Activated CD4-positive, CD25-positive, alpha-beta regulatory T cell treated with anti-CD3 and anti-CD28 coated beads, Interleukin-2, amount 50 U/mL, for 24 hours (primary cell): ENCODE measurements at places on chromosomes 6 and 20.
A peak's percentile ranks its signal among the peaks of the same experiment; 100 is the strongest.

DNA sequence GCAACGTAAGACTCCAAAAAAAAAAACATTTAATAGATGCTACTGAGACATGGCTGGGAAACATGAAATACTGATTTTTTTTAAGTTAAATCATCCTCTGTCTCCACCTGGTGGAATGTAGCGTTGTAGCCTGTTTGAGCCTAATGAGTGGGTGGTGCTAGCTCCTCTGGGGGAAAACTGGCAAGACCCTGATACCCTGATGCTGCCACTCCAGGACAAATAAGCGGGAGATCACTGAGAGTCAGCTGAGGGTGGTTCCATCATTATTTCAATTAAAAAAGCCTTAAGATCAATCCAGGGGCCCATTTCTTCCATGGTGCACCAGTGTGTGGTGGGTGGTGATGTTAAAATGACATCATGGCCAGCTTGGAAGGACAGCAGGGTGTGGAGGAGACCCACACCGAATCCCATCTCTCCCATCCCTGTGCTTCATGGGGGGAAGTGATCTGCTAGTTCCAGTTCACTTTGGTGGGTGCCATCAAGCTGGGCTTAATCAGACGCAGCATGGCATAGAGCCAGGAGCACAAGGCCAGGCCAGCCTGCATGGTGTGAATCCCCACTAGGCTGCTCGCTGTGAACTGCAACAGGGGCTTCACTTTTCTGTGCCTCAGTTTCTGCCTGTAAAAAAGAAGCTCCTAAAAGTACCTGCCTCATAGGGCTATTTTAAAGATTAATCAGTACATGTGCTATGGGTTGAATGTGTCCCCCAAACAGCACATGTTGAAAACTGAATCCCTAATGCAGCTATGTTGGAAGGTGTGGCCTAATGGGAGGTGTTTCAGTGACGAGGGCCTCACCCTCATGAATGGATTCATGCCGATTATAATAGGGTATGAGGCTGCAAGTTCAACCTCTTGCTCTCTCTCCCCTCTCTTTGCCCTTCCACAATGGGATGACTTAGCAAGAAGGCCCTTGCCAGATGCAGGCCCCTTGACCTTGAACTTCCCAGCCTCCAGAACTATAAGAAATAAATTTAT lies 13.0 kb upstream of the MRPS10 start:
- peak; percentile 36 for ATAC-seq

GRCh38 chr6:142300758-142301650 lies 803 bp upstream of the ADGRG6 start:
- no peak for ATAC-seq

DNA sequence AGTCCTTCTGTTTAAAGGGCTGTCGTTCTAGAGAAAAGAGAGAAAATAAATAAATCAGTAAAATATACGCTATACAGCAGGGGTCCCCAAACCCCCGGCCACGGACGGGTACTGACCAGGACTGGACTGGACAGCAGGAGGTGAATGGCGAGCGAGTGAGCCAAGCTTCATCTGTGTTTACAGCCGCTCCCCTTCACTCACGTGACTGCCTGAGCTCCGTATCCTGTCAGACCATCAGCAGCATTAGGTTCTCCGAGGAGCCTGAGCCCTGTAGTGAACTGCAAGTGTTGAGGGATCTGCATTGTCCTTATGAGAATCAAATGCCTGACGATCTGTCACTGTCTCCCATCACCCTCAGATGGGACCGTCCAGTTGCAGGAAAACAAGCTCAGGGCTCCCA lies 76.5 kb downstream of the ZNF217 start:
- ATAC-seq, result no peak

DNA sequence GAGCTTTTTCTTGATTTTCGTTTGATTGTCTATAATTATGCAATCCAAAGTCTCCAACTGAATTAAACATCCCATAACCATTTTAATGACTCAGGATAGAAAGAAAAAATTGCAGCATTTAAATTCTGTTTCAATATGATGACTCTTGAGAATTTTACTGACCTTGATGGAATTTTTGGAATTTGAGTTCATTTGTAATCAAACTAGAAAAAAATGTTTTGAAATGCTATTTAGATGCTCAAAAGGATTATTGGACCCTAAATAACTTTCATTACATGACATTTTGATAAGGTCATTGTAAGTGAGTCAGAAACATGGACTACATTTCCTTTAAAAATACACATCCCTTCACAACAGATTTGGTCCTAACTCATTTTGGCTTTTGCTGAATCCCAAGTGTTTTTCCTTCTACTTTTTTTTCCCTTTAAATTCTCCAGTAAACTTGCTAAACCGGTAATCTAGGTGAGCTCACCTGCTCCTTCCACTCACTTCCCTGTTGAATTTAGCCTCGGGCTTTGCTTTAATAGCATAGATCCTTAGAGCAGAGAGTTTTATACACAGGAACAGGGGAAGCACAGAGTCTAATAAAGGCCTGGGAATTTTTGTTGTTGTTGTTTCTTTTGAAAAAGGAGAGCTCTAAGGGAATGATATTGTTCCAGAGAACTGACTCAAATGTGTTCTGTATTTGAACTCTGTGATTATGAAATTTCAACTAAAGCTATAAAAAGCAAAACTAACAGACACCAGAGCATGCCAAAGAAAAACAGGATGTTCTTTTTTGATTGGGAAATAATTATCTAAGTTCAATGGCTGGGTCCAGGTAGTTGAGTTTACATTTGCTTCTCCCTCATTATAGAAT lies 1088.2 kb upstream of the CITED2 start:
- no peak for ATAC-seq

DNA sequence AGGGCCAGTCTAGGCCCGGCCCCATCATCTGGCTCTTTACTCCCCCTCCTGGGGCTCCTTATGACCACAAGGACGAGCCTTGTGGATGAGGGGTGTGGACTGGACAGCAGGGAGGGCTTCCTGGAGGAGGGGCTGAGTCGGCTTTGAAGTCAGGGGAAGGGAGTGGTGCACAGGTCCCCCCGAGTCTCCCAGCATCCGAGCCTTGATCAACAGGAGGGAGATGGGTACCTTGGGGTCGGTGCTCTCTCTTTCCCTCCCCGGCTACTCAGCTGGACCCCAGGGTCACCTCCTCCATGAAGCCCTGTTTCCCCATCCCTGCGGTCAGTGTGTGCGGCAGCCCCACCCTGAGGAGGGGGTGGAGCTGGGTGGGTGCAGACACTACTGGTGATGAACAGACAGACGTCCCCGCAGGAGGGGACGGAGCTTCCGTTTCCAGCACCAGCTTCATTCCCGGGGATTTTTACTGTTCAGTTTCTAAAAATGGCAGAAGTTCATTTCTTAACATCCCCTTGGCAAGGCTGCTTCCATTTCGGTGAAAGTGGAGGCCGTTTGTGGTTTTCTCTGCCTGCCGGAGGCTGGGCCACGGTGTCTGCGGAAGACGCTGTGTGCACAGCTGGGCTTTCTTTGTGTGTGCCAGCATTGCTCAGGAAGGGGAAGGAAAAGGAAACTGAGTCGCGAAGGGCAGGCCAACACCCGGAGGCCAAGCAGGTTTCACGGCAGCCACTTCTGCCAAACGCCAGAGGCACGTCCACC lies 19.6 kb downstream of the NTSR1 start:
- no peak for ATAC-seq

DNA sequence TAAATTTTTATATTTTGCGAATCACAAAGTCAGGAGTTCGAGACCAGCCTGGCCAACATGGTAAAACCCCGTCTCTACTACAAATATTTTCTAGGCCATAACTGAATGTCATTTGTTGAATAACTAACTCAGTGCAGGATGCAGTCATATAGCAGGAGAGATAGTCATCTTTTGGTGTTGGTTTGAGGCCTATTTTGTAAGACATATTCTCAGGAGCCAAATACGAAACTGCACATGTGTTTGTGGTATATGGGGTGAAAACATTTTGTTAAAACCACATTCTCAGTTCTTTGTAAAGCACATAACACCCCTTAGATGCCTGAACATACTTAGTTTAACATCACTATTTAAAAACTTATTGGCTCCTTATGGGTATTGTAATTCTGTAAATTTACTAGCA lies 4.7 kb upstream of the ENPP5 start:
- ATAC-seq, result peak; percentile 43

DNA sequence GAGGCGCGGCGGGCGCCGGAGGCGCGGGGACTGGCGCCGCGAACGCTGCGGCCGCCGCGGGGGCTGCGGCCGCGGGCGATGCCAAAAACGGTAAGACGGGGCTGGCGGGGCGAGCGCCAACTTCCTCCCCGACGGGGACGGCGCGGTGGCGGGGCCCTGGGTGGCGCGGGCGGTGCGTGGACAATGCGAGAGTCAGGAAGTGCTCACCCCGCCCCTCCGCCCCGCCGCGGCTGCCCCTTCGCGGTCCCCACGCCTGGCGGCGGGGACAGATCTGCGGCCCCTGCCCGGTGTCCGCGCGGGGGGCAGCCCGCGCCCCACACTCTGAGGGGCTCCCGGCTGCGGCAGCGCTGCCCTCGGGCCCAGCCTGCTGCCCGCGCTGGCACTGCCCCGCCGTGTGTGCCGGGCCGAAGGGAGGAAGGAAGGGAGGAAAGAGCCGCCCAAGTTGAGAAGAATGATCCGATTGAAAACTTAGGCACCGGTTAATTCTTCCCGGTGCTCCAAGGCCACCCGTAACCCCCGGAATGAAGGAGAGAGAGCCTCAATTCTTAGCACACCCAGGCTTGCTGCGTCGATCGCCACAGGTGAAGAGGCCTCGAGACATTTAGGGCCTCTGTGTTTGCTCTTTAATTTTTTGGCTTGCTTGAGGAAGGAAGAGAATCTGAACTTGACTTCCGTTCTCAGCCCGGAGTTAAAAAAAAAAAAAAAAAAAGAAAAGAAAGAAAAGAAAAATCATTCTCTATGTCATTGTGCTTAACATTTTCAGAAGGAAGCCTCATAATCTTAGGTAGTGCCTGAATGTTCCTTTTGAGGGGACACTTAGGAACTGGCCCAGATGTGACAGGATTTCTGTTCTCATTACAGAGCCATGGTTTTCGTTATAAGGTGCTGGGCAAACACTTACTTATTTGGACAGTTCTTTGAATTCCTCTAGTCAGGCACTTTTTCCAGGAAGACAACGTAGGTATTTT lies 982 bp downstream of the HECA start:
- ATAC-seq, result peak; percentile 25

- no peak for ATAC-seq
These were observed 5.5 kb downstream of the RWDD2A start for GRCh38 chr6:83198486-83199172.

- no peak for ATAC-seq
These were observed 89.7 kb upstream of the GCM1 start for GRCh38 chr6:53238311-53238710.

GRCh38 chr6:113723182-113723581 lies 134.0 kb upstream of the MARCKS start:
- ATAC-seq, result no peak

GRCh38 chr6:27608916-27609883 lies 136.3 kb upstream of the ZNF184 start:
- no peak for ATAC-seq
